NT2/D1 (cell line): ENCODE measurements at places on chromosomes 1 and 21.

GRCh38 chr1:35844826-35845225, 37.0 kb downstream of the AGO4 start:
- DNase-seq = no peak

DNA sequence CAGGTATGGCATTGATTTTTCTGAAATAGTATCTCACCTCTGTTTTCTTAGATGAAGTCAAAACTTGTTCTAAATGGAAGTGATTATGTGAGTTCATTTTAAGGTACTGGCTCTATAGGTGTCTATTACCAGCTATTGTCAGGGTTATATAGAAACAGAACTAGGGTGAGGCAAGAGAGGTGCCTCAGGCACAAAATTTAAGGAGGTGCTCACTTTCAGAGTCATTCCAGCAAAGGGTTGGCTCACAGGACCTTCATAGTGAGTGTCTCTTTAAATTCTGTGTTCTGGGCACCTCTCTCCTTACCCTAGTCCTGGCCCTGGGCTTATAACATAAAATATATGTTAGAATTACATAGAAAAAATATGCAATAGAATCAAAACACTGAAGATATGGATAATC, 49.3 kb downstream of the KIAA0319L start:
- no peak for DNase-seq

DNA sequence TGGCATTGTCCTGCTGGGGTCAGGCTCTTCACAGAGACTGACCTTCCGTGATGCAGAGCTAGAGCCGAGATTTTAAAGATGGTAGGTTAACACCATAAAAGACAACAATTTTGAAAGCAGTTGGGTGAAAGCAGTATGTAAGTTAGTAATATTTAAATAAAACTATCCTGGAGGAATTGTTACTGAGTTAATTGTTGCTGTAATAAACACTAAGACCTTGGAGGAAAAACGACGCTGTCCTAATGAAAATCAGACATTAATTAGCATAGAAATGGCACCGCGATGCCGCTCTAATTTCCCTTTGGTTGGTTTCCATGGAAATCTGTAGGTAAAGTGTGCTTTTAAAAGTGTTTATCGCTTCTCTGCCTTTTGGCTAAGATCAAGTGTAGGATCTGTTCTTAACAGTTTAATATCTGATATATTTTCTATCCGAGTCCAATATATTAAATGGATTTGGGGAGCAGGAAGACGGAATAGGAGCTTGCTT, 745 bp upstream of the ANP32E start:
- no peak for DNase-seq

DNA sequence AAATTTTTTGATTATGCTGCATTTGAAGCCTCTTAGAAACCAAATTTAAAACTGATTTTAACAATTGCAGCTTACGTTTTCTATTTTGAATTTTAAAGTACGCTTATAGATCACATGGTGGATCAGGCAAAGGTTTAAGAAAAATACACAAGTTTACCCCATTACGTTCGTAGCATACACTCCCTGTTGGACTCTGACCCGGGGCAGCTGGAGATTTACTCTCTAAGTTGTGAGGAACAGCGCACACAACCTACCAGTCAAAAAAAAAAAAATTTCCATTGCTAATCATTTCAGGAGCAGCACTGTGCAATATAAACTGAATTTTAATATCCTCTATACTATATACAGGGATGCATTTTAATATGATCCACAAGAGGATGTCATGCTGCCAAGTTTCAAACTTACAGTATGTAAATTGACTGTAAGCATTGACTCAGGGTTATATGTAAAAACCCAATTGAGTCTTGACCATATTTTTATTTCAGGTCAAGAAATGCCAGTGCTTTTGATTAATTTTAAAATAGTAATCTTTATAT, 20.4 kb downstream of the CSDE1 start:
- no peak for DNase-seq

- no peak for DNase-seq
Observed at GRCh38 chr1:90295534-90295933, 300.6 kb downstream of the ZNF326 start.

DNA sequence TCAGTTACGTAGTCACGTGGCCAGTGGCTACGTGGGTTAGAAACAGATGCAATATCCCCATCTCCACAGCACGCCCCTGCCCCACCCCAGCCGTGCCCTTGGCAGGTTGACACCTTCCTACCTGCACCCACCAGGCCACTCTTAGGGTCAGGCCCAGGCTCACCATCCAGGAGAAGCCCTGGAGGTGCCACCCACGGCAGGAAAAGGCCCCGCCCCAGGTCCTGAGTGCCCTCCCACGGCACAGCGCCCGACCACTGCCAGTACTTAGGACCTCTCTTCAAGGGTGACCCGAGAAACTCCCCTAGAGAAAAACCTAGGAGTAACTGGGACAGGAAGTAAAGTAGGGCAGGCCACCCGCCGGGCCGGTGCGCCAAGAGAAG, 1.5 kb downstream of the C1orf35 start:
- no peak for DNase-seq

GRCh38 chr1:7228252-7228961, 443.2 kb downstream of the CAMTA1 start:
- no peak for DNase-seq
